Activated CD4-positive, alpha-beta T cell treated with anti-CD3 and anti-CD28 coated beads, Interleukin-2, Interleukin-6, amounts not matched to agents 100 ng/mL and 50 ng/mL, durations not matched to agents 16 hours and 8 hours (primary cell): ENCODE measurements at places on chromosomes 5 and 9.

- peak; percentile 72 for DNase-seq
These were observed 21.3 kb downstream of the AKNA start for GRCh38 chr9:114366334-114367128.

- no peak for DNase-seq
These were observed 94.3 kb downstream of the DCP2 start for GRCh38 chr5:113070901-113071300.

DNA sequence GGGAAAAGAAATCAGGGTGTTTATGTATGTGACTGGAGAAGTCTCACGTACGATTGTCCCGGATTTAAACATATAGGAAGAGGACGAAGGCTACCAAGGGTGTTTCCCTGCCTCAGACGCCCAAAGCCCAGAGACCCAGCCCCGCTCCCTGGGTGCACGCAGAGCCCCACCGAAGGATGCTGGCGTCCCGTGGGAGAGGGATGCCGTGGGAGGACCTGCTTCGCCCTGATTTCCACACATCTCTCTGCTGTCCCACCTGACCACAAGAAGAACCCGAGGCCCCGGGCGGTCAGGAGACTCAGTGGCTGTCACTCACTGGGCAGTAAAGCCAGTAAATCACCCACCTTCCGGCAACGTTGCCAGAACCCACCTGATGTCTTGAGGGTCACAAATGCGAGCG, 211.8 kb upstream of the TBCA start:
- no peak for DNase-seq

DNA sequence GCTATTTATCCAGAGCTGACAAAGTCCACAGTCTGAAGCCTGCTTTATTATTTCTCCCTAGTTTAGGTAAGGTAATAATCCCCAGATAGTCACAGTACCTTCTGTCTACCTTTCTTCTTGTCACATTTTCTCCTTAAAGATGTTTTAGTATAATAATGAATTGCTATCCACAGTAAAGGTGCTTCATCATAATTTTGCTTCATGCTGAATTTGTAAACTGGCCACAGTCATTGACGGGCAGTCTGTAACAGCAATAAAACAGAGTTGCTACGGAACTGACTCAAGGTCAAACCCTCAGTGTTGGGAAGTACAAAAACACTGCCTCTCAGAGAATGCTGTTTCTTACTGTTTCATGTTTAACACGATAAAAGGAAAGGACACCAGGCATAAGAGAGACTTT, 195.7 kb downstream of the ZNF608 start:
- no peak for DNase-seq

GRCh38 chr5:159050316-159051143, 49.2 kb downstream of the EBF1 start:
- DNase-seq: no peak

- DNase-seq: no peak
These were observed 202.4 kb downstream of the FANCC start for GRCh38 chr9:95115104-95115503.

- DNase-seq: peak; percentile 51
These were observed 8.0 kb downstream of the KLF9 start for GRCh38 chr9:70406434-70406862.

GRCh38 chr9:127025042-127025441, 97.4 kb downstream of the ANGPTL2 start:
- DNase-seq: no peak

- peak; percentile 54 for DNase-seq
These were observed 64.6 kb downstream of the SH3TC2 start for GRCh38 chr5:148998174-148998797.
